ENCODE measurements at places on chromosomes 11 and 22.

DNA sequence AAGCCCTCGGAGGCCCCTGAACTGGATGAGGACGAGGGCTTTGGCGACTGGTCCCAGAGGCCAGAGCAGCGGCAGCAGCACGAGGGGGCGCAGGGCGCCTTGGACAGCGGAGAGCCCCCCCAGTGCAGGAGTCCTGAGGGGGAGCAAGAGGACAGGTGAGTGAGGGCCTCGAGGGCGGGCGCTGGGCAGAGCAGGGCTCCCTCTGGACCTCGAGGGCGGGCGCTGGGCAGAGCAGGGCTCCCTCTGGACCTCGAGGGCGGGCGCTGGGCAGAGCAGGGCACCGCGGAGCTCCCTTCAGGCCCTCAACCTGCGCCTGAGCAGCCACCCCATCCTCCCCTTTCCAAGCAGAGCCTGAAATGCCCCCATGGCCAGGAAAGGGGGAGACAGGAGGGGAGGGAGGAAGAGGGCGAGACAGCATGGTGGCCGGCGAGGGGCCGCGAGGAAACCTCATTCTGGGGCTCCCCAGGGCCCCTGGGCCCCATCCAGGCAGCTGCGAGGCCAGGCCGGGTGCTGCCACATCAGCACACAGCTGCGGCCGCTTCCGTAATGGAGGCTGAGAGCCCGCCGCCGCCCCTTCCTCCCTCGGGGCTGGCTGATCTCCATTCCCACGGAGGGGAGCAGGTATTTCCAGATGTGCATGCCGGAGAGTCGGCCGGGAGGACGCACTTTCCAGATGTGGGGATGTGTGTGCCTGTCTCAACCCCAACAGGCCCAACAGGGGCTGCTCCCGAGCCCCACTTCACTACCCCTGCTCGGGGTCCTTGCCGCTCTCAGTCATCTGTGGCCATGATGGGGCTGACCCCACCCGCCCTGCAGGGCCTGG lies 10.0 kb downstream of the PRR33 start:
- no peak for DNase-seq

DNA sequence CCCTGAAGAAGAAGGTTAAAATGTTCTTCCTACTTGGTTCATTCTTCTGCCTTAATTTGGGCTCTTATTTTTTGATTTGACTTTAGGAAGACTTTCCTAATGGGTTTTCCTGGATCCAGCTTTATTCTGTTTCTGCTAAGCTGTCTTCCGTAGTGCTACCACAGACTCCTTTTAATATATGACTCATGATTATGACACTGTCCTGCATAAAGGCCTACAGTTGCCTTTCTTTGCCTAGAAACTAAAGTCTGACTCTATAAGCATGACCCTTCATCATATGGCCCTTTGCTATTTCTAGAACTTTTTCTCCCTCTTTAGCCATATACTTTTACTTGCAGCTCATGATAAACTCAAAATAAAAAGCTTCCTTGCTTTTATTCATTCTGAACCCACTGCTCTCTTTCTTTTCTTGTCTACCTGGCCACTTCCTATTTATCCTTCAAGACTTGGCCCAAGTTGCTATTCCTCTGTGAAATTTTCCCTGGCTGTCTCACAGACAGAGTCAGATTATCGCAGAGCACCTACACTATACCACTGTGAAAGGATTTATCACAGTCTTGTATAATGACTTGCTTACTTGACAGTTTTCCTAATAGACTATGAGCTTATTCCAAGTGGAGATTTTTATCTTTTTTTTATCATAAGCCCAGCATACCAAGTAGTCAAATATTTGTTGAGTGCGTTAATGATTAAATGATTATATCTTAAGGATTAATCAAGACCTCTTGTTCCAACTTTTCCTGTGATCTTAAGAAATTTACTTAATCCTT lies 24.7 kb downstream of the TBCEL start:
- no peak for DNase-seq

- no peak for DNase-seq
Measured at GRCh38 chr11:46347637-46348311, 511 bp downstream of the DGKZ start.

DNA sequence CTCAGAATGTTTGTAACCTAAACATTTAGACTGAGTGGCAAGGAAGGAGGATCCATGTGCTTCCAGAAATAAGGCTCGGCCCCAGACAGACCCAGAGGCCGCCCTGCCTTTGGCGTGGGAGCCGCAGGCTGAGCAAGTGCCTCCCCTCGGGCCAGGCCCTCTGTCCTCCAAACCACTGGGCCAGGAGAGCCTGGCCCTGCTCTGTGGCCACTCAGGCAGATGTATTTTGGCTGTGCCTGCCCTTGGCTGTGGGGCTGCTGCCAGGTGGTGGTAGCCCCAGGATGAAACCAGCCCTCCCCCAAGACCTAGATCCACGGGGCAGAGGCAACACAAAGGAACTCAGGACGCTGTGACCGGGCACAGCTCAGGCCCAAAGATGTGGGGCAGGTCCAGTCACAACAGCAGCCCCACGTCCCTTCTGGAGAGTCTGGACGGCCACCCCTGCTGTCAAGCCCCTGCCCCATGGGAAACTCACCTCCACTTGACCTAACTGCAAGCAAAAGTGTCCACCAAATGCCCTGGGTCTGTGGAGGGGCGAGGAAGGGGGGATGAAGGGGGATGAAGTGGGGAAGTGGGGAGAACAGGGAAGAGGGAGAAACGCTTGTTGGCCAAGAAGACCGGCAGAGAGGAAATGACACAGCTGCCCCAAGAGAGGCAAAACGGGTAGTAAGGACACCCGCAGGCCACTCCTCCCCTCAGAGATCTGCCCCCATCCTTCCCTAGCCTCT lies 24.0 kb downstream of the PISD start:
- no peak for DNase-seq

GRCh38 chr11:28346721-28347120 lies 238.5 kb downstream of the METTL15 start:
- no peak for DNase-seq

DNA sequence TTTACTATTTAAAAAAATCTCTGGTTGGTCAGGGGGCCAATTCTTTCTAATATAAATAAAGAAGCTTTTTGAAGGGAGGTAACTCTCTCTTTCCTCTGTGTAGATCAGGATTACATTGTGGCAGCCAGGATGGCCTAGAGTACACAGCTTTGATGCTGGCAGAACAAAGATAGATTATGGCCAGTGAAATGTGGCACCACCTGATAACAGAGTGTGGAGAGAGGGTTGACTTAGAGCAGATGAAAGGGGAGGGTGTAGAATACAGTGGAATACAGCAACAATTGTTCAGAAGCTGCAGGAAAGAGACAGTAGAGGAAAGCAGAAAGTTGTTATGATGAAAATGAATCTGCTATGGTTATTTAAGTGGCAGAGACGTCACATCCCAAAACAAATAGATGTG lies 99.0 kb downstream of the FAR1 start:
- DNase-seq = no peak

Measured in activated T-cell treated with anti-CD3 and anti-CD28 coated beads, Interleukin-2, amount 50 U/mL, for 4 hours (primary cell).